ENCODE measurements at places on chromosomes 5 and 9.

DNA sequence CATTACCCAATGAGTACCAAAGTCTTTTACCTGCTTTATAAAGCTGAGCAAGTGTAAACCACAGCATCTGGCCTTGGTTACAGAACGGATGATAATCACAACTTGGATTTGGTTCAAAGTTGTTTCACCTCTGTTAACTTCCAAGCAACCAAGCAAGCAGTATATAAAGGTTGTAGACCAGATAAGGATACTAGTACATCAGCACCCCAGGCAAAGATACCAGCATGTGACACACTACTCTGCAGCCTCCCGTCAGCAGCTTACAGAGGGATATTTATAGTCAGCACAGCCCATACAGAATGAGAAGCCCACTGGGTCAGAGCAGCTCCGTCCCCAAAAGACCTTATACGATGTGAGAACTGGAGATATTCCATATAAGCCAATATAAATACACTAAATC lies 193.3 kb downstream of the SMARCA2 start:
- no peak for DNase-seq

DNA sequence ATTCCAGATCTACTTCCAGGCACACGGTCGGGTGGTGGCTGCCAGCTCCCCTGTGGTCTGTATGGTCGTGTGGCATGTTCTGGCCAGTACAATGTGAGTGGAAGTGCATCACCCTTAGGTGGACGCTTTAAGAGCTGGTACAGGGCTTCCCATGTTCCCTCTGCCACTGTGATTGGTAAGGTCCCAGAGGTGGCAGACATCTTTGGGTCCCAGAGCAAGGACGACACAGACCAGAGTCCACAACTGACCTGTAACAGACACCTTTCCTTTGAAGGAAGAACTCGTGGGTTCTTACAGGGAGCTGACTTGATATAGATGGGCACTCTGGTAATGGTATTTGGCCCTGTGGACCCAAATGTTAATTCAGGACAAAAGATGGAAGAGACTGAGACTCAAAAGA lies 90.0 kb upstream of the GDNF start:
- no peak for DNase-seq

- no peak for DNase-seq
Observed at GRCh38 chr9:83188277-83188676, 125.3 kb upstream of the RASEF start.

DNA sequence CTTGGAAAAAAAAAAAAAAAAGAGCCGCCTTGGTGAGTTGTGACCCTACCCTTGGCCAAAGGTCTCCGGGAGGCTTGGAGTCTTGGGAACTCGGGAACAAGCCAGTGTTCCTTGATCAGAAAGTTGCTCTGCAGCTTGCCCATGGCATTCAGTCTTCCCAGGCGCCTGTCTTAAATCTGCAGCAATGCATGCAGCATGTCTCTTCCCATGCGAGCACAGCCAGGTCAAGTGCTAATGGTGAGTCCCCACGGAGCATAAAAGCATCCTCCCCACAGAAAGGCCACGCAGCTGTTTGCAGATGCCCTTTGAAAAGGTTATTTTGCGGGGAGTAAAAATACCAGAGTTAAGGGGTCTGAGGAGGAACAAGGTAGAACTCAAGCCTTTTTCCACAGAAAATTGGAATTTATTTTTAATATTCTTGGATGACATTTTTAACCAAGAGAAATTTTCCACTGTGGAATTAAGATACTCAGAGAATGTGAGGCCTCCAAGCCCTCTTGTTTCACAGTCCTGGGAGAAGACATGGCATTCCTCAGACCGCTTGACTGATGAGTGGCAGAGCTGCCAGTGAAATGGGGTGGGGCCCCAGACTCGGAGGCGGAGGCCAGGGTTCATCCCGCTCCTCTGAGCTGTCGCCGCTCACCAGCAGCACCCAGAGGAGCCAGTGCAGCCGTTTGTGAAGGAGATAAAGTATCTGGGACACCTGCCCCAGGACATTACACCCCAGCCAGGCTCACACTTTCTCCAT lies 81.6 kb downstream of the CYFIP2 start:
- DNase-seq = no peak

DNA sequence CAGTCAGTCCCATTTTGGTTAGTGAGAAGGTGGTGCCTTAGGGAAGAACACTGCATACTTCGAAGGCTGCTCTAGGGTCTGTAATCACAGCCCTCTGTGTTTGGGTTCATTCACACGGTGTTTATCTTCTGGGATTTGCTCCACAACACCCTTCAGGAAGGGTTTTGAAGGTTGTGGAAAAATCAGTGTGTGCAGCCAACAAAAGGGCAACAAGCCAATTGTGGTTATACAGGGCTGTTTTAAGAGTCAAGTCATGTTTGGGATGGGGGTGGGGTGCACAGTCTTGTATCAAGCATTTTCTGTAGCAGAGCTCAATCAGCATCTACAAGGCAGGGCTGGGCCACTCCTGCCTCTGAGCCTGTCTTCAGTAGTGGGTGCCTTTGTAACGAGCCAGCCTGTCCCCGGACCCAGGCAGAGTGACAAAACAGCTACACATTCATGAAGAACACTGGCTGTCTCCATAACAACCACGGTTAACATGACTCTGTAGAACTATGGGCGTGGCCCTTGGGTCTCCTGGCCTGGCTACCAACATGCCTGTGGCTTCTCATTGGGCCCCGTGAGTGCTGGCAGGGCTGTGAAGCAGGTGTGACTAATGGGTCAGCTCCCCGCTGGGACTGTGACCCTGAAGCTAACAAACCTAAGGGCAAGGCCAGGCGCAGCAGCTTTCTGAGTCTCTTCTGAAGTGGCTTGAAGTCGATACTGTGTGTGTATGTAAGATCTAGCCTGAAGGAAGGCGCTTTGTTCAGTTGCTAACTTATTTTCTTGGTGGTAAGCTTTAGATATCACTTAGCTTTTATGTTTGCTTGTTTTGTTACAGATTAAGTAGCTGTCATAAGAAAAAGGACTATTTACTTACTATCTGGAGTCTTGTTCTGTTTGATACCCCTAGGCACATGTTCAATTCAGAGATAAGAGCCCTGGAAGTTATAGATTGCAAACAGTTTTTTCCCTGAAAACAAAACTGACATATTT lies 27.9 kb upstream of the GOLM1 start:
- no peak for DNase-seq

DNA sequence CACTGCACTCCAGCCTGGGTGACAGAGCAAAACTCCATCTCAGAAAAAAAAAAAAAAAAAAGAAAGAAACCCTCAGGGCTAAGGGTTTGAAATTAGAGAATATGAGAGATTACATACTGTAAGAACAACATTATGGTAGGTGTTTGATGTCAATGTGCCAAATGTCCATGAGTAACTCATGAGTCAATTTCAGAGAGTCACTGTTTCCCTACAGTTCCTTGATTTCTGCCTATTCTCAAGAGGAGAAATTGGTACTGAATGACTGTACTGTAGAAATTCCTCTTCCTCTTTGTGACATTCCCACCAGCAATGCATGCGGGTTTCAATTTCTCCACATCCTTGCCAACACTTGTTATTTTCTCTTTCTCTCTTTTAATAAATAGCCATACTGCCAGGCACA lies 35.2 kb downstream of the MARVELD2 start:
- DNase-seq = no peak
